Stimulated activated naive CD4-positive, alpha-beta T cell (primary cell): ENCODE measurements at places on chromosomes 4 and X.

GRCh38 chr4:88759039-88759894 is 61.6 kb upstream of the NAP1L5 start:
- DNase-seq: no peak

- no peak for DNase-seq
These were observed 186.9 kb downstream of the STK32B start for GRCh38 chr4:5238173-5238572.

DNA sequence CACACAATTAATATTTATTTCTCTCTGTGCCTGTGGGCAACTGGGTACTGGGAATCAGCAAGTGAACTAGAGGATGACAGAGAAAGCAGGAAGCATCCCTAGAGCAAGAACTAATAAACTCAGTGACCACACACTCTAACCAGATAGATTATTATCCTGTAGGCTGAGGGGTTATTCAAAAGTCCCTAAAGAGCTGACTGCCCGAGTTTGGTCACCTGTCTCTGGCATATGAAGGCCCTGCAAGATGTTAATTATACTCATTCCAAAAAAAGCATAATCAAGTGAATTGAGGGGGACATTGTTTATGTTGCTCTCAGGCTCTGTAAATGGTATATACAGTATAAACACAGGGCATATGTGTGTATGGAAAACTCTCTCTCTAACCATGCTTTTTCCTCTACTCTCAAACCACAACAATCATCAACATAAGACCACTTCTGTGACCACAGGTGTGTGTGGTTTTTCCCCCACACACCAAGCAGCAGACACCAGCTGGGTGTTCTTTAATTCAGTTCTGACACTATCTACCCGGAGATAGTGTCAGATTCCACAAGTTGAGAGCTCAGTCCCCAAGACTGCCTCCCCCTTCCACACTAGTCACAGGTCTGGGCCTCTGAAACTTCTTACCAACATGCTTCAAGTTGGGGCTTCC is 6.2 kb upstream of the HPSE start:
- DNase-seq: peak; percentile 3

GRCh38 chr4:77493120-77493752 is 112.4 kb upstream of the CXCL13 start:
- DNase-seq: no peak

GRCh38 chrX:68588602-68589371 is 58.7 kb upstream of the STARD8 start:
- no peak for DNase-seq

DNA sequence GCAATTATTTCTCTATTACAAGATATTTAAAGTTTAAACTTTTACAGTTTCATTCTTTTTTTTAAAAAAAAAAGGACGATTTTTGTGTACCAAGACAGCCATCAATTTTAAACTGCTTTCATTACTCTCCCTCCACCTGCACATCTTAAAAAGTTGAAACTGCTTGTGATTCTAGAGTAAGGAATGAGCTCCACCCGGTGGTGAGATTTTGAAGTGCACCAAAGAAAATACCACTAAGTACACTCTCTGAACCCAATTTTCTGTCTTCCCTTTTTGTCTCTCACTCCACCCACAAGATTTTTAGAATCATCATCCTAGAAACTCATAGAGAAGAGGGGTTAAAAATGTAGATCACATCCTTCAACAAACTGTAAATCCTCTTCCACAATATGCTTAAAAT is 91.3 kb upstream of the WDR44 start:
- DNase-seq: no peak

DNA sequence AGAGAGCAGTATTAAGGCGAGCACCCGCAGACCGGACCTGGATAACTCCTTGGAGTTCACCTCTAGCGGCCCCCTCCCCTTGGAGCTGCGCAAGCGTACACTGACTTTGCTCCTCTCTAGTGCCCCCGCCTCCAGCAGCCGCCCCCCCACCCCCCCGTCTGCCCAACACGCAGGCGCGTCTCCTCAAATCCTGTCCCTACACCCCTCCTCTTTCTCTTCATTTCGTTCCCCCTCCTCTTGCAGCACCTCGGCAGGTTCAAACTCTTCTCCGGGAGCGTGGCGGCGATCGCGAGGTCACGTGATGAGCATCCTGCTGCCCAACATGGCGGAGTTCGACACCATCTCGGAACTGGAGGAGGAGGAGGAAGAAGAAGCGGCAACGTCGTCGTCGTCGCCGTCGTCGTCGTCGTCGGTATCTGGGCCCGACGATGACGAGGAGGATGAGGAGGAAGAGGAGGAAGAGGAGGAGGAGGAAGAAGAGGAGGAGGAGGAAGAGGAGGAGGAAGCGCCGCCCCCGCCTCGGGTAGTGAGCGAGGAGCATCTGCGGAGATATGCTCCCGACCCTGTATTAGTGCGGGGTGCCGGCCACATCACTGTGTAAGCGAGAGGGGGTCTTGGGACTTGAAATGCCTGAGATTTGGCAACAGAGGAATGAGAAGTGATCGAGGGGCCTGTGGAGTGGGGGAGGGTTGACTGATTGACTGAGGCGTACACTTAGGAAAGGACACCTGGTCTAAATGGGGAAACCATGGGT is at the start of gene CHIC1:
CHIC1 (plus strand) TSS at position 214 of the 754 bp plus-strand sequence; CDS start at position 302, 88 bp downstream.
- peak; percentile 75 for DNase-seq
